HCEC 1CT (cell line): ENCODE measurements at places on chromosomes 13 and 19.

DNA sequence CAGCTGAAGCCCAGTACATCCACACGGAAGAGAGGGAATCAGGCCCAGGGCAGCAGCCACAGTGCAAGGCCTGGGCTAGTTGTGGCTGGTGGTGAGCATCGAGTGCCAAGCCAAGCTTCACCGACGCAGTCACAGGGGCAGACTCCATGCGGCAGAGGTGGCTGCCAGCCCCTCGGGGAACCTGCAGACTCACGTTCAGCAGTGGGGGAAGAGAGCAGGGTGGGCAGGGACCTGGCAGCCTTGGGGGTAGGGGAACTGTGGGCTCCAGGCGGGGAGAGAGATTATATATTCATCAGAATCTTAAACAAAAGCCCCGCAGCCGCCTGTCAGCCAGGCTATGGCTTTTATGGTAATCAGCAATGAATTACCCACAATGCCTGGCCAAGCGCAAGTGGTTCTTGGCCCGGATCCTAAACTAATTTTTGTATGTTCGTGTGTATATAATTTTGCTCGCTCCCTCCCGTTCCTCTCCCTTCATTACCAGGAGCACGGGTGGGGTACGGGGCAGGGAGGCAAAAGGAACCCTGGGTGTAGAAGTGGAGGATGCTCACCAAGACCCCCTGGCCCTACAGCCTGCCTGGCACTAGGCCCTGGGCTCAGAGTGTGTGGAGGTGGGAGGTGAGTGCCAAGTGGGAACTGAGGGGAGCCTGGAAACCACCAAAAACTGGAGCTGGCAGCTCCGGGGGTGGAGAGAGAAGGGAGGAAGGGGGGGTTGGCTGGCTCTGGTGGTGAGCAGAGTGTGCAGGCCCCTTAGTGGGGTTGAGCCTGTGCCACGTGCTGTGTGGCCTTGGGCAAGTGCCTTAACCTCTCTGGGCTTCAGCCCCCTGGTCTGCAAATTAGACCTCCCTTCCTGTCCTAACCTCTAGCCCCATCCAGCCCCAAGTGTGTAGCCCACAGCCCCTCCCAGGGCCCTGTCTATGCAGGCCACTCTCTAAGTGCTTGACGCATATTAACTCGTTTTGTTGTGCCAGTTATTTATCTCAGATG lies 31.9 kb downstream of the PTPRS start:
- DNase-seq, result peak; percentile 82

DNA sequence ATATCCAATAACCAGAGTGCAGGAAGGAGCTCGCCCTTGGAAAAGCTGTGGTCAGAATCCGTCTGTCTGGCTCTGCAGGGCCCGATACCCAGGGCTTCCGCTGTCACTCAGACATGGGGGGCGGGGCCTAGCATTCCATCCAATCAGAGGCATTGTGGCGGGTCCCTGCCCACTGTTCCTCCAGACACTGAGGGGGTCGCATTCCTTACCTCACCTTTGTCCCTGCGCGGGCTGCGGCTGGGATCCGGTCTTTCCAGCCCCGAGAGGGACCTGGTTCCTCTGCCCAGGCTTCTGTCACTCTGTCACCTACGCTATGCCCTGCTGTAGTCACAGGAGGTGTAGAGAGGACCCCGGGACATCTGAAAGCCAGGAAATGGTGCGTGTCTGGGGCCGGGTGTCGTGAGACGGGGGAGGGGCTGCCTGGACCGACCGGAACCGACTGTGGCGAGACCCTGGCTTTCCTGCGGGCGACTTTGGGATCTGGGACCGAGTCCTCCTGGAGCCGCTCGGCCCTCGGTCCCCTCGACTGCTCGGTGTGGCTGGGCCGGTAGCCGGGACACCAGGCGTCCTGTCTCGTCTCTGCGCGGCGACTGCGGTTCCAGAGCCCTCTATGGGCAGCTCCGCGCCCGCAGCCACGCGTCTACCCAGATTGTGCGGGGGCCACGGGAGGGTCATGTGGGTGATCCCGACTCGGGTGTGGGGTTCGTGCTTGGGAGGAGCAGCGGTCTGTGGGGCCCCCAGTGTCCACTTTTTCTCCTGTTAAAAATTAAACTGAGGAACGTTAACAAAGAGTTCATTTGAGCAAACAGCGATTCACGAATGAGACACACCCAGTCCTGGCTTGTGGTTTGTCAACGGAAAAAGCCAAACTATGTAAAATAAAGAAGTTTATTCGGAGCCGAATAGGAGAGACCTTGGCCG lies at the start of gene ZNF69:
Gene ZNF69, plus strand, starts transcription at position 172 of the 921 bp plus-strand sequence. Its CDS starts 142 bp downstream, at position 314.
- DNase-seq, result no peak

- DNase-seq, result no peak
Measured at GRCh38 chr13:57418067-57418677, 213.4 kb upstream of the PCDH17 start.

DNA sequence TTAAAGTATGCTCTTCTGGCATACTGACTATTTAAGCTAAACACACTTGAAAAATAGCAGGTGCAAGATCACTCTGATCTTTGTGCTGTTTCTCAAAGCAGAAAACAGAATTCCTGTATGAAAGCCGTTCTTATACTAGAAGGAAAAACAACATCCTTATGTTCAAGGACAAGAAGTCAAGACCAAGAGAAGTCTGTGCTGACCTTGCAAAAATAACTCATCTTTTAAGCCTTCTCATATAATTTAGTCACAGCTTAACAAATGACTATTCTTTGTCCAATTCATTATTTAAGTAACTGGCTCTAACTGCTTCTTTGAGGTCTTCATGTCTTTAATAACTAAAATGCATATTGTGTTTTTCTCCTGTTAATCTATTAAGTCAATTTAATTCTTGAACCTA lies 2750.2 kb upstream of the PCDH20 start:
- DNase-seq, result no peak

DNA sequence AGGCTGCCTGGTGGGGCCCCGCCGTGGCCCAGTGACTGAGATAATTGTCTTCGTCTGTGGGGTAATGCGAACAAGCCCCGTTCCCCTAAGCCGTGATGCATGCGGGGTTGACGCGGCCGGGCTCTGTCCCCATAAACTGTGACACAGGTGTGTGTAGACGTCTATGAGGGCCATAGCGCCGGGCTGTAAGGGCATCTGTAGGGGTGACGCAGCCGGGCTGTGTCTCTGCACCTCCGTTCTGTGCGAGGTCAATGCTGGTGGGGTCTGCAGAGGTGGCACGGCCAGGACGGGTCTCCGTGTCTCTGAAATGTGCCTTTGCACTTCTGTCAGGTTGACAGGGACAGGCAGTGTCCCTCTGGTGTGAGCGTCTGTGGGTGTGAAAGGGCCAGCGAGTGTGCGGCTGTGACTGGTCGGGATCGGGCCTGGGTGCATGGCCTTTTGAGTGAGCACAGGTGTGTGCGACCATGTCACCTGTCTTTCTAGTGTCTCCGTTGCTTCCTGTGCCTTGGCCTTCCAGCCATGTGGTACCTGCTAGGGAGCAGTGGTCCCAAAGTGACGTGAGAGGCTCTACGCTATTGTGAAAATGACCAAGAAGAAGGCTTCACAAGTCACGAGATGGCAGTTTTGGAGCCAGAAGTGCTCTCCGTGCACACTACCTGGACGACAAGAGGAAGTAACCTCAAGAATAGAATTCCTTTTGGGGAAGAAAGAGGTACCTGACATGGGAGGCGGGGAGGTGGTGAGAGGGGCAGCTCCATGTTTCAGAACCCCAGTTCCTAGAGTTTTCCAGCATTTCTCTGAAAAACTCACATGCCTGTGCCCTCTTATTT lies 16.4 kb upstream of the ZNF331 start:
- DNase-seq, result no peak

GRCh38 chr13:77506874-77507273 lies 28.6 kb upstream of the SCEL start:
- peak; percentile 23 for DNase-seq

DNA sequence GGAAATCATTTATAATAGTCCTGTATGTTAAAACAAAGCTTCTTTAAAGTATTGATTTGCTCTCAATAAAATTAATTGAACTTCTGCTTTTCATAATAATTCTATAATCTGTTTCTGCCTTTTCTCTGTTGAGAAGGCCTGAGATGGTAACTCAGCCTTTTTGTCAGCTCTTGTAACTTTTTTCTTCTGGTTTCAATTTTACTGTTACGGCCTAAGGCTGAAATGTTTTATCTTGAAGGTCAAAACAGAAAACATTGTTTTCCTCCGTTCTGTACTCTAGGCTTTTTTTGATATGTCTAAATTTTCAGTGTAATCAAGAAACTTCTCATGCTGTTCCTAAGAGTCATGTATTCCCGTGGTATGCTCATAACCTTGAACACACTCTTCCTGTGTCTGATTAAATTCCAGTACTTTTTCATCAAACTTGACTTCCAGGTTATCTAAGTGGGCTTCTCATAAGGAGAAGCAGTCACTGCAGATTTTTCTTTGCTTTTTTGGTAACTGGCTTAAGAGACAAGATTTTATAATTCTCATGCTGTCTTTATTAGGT lies 7.6 kb upstream of the NAXD start:
- DNase-seq, result no peak
